ENCODE measurements at places on chromosomes 4 and X.

DNA sequence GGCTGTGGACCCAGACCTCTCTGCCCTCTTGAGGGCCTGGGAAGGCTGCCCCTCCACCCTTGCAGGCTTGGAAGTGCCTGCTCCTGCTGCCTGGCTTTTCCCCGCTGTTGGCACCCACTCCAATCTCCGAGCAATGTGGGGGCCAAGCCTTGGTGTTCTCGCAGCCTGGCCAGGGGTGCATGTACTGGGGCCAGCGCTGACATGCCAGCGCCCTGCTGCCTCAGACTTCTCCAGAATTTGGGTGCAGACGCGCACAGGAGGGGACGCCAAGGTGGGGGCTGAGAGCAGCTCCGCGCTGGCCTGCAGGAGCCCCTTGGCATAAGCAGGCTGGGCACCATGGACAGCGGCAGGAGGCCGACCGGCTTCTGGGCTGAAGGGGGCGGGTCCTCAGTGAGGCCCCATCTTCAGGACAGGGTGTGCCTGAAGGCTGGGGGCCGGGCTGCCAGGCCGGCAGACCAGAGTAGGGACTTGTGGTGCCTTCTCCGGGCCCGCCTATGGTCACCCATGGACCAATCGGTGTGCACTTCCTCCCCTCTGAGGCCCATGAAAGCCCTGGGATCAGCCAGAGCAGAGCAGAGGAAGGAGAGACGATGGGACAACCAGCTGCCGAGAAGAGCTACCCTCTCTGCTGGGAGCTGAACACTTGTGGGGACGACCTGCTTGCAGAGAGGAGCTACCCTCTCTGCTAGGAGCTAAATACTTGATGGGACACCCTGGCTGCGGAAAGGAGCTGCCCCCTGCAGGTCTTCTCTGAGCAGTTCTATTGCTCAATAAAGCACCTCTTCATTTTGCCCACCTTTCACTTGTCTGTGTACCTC is 118.3 kb downstream of the DNAAF6 start:
- peak; percentile 0 for DNase-seq

DNA sequence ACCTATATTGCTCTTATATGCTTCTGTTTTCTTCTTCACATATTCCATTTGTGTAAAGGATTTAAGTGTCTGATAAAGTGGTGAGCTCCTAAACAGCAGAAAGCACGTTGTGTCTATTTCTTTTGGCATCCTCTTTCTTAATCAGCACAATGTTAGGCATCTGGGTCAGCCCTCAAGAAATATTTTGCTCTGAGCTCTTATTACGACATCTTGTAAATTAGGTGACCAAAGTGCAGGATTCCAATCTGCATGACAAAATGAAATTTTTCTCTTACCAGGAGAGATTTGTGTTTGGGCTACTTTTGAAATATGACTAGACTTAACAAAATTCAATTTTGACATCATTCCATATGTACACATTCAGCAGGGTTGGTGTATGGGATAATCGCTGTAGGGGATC is 210.0 kb upstream of the IGFBP7 start:
- no peak for DNase-seq

- DNase-seq: no peak
Measured at GRCh38 chrX:85851418-85851817, 195.9 kb downstream of the CHM start.

- DNase-seq: no peak
Measured at GRCh38 chr4:108946237-108946636, 183.4 kb upstream of the ETNPPL start.

- no peak for DNase-seq
Measured at GRCh38 chr4:133866328-133866699, 335.3 kb downstream of the PABPC4L start.

- peak; percentile 40 for DNase-seq
Measured at GRCh38 chr4:186021461-186022167, 47.3 kb upstream of the TLR3 start.

DNA sequence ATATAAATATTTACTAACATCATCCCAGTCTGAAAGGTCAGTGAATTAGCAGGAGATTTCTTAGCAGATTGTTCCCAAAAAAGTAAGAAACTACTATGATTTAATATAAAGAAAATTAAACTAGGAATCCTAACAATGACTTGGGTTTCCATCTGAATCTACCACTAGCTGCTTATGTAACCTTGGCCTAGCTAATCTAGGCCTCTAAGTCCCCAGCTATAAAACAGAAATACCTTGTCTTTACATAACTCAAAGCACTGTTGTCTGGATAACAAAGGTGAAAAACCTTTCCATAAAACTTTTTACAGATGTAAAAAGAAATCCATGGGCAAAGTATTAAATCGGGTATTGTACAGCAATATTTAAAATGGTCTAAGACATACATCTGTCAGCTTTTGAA is 3.0 kb downstream of the FBXL5 start:
- DNase-seq: no peak

DNA sequence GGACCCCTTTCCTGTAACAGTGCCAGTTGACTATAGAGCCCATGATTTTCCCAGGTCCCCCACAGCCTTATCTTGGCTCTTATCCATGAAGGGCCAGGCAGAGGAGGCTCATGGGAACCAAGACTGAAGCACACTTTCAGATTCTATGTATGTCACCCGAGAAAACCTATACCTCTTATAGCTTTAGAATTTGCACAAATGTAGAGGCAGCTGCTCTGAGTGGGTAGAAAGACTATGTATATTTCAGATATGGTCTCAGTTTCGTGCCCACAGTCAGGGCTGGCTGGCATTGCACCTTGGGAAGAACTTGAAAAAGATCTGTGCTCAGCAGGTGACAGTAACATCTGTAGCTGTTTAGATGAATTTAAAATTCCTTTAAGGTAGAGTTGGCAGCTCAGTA is 8.3 kb upstream of the LNX1 start:
- DNase-seq: no peak

GRCh38 chr4:148795156-148795864 is 353.1 kb upstream of the NR3C2 start:
- DNase-seq: no peak

- no peak for DNase-seq
Measured at GRCh38 chr4:88158038-88158488, 376 bp downstream of the ABCG2 start.

- no peak for DNase-seq
Measured at GRCh38 chr4:139553751-139554641, 2.0 kb downstream of the SETD7 start.

DNA sequence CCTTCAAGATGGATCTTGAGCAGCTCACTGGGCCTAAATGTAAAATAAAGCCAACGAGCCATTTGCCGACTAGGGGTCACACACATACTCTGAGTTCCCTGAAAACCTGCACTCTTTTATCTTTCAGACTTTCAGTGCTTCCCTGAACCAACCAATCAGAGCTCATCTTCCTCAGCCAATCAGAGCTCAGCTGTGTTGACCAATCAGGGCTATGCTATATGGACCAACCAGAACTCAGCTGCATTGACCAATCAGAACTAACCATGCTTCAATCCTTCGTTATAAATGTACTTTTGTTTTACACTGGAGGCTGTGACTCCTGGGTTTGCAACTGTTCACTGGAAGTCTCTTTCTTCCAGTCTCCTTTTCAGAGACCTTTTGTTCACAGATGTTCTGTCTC is 19.3 kb downstream of the SLC25A53 start:
- DNase-seq: no peak

- DNase-seq: peak; percentile 51
Measured at GRCh38 chr4:15031993-15032675, 29.9 kb downstream of the CPEB2 start.

- DNase-seq: no peak
Measured at GRCh38 chrX:32749070-32749469, 462.3 kb downstream of the DMD start.

- no peak for DNase-seq
Measured at GRCh38 chr4:151025759-151026158, 10.7 kb upstream of the LRBA start.

- no peak for DNase-seq
Measured at GRCh38 chrX:9765072-9765736, 443 bp downstream of the GPR143 start.

DNA sequence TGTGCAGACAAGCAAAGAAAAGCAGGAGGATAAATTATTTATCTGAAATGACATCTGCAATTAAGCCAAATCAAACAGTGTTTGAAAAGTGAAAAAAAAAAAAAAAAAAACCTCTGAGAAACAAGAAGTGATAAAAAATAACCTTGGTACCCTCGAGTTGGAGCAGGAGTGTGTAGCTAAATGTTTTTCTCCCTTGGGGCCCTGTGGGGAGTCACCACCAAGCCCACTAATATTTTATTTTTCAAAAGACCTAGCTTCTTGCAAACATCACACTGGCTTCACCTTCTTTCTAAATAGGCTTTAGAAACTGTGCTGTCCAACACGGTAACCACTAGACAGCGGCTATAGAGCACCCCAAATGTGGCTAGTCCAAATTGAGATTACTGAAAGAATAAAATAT is 47.7 kb downstream of the SNX25 start:
- DNase-seq: no peak

GRCh38 chr4:127446427-127446885 is 186.3 kb upstream of the INTU start:
- no peak for DNase-seq

GRCh38 chr4:3746701-3747580 is 19.2 kb upstream of the ADRA2C start:
- no peak for DNase-seq

- DNase-seq: no peak
Measured at GRCh38 chrX:47523713-47524166, 37.3 kb upstream of the ARAF start.

DNA sequence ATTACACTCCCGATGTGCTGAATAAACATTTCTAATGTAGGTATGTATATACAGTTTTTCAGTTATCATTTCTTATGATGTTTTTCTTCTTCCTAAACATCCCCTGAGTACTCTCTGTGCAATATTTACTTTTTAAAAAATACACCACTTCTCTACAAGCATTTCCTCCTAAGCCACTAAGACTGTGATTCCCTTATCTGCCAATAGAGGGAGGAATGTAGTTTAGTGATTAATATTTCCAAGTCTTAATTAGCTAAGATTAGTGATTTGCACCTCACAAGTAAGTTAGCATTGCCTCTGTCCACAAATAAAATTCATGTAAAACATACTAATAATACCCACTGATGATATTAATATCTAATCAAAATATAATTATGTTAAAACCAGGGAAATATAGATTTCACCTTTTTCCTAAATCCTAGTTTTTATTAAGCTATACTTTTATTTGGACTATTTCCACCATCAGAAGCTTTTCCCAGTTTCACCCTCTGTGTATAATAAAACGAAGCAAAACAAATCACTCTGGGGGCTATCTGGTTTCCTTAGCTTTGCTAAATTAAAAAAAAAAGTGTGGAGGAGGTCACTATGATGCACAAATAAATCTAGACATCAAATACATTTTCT is 909.1 kb downstream of the FAT4 start:
- peak; percentile 14 for DNase-seq

GRCh38 chrX:11888421-11888820 is 130.4 kb downstream of the MSL3 start:
- no peak for DNase-seq

DNA sequence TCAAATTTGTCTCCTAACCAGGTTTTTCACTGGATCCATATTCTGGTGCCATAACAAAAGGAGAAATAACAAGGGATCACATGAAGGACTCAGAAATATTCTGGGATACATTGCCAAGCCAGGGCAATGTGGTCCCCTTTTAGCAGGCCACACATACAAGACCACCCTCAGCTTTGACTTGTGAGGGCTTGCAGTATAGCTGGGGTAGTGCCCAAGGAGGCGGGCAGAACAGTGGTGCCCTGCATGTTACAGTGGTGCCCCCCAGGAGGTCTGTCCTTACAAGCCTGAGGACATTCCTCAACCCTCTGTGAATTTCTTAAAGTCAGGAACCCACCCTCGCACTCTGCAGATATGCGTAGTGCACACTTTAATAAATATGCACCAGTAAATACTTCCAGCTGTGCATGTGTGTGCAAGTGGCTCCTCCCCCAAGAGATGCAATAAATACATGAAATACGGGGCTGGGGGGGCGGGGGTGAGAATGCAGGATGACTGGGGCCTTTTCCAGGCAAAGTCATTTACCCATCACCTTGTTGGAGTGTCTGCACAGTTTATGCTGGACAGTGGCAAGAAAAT is 34.4 kb upstream of the TBL1X start:
- no peak for DNase-seq

GRCh38 chr4:1367230-1367935 is 20.4 kb downstream of the UVSSA start:
- DNase-seq: no peak

GRCh38 chr4:20251796-20252655 is at the start of gene SLIT2:
TSS of gene SLIT2 (plus strand) at chr4:20251905. CDS start at chr4:20253816, 1,911 bp downstream.
- DNase-seq: no peak

DNA sequence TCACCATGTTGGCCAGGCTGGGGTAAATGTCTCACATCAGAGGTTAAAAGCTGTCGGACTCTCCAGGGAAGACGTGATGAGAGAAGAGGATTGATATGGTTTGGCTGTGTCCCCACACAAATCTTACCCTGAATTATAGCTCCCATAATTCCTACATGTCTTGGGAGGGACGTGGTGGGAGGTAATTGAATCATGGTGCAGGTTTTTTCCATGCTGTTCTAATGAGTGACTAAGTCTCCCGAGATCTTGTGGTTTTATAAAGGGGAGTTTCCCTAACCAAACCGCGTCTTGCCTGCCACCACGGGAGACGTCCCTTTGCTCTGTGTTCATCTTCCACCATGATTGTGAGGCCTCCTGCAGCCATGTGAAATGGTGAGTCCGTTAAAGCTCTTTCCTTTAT is 64.4 kb downstream of the ASMT start:
- DNase-seq: no peak

GRCh38 chrX:96906741-96907140 is 23.0 kb downstream of the RPA4 start:
- peak; percentile 66 for DNase-seq

- DNase-seq: no peak
Measured at GRCh38 chrX:15173411-15173810, 96.5 kb downstream of the ASB9 start.

DNA sequence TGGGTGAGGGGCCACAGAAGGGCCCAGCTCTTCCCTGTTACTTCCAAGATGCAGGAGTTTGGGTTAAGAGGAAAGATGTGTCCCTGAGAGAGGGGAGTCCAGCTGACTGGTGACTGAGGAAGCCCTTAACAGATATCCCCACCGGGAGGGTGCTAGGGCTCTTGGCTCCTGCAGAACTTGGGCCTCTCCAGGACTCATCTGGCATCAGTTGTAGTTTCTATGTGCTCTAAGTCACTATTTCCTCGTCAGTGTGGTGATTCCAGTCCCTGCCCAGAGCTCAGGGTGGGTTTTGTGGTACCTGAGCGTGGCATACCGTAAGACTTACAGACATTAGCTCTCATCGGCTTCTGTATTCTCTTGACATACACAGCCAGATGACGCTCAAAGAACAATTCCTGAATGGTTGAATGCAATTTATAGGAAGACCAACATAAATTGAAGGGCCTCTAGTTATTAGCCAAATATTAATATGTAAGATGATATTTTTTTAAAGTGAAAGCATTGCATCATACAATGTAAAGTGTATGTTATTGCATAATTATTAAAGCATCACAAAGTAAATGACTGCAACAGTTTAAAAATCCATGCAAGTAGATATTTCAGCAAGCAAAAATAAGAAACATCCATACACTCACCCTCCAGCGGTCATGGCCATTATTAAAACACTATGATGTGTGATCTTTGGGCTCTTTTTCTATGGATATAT is 195.5 kb downstream of the PTTG2 start:
- DNase-seq: no peak

- no peak for DNase-seq
Measured at GRCh38 chr4:44675366-44675765, 2.9 kb upstream of the GUF1 start.

All from kidney capillary endothelial cell (primary cell).